ENCODE measurements at places on chromosomes 3 and 15. TPM values are rescaled to one million over a fixed set of nuclear protein-coding genes. Genes with fewer than 3 reads are reported as not detected.

DNA sequence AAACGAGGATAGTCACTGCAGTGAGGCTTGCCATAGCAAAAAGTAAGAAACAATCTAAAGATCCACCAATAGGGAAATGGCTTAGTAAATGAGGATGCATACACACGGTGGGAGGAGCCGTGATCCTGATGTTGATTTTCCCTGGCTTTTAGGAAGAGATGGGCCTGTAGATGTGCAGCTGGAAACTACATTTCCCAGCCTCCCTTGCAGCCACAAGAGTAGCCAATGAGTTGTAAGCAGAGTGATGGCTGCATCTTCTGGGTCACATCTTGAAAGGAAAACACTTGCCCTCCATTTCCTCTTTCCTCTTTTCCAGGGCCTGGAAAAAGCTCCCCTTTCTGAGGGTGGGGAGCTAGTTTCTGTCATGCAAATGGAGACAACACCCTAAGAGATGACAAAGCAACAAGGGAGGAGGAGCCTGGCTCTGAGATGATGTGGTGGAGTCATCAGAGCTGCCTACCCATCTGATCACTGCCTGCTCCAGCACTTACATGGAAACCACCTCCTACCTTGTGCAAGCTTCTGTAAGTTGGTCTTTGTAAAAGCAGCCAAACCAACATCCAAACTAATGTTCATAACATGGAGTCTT, 139.1 kb downstream of the TLE3 start:
- no peak overlapping the region for H3K4me3 ChIP-seq
- H3K36me3 ChIP-seq, result no peaks in the 10 kb centered on the region
- no peak for DNase-seq
- no peaks in the 10 kb centered on the region for H3K4me1 ChIP-seq

ZSCAN2 gene
- total RNA-seq, result 6.9 TPM

DNA sequence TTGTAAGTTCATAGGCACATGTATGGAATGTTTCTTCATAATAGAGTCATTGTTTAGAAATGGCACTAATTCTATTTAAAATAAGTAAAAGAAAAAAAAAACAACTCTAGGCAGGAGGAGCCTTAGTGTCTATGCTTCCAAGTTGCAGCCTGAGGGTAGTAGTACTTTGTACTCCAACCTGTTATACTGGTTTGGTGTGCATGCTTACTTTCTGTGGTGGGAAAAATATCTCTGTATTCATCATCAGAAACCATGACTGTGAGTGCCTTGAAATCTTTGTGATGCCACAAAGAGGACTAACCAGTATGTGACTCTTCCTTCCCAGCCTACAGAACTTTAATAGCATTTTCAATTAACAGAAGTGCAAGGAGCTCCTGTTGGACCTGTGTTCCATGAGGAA, 4.4 kb downstream of the NAALADL2 start:
- H3K27me3 ChIP-seq, result no peaks in the 10 kb centered on the region
- no peak overlapping the region for H3K27ac ChIP-seq
- no peaks in the 10 kb centered on the region for H3K36me3 ChIP-seq
- no peak overlapping the region for H3K4me3 ChIP-seq
- no peaks in the 10 kb centered on the region for H3K4me1 ChIP-seq

GRCh38 chr15:79562403-79562815, 130.3 kb downstream of the MINAR1 start:
- H3K36me3 ChIP-seq, result no peaks in the 10 kb centered on the region
- H3K4me1 ChIP-seq, result no peaks in the 10 kb centered on the region
- no peak overlapping the region for H3K4me3 ChIP-seq

NANOGP8 gene
- 0.59 TPM for total RNA-seq

SATB1 gene
- total RNA-seq, result 30.2 TPM

SEMA3F gene
- 44.7 TPM for total RNA-seq

GRCh38 chr15:43510200-43511011, 7.0 kb upstream of the MAP1A start:
- no peaks in the 10 kb centered on the region for H3K27me3 ChIP-seq
- peak overlapping the region; percentile 70 for H3K4me3 ChIP-seq
- H3K27ac ChIP-seq, result peak overlapping the region; percentile 76
- no peaks in the 10 kb centered on the region for H3K36me3 ChIP-seq

- no peak overlapping the region for H3K4me3 ChIP-seq
- no peaks in the 10 kb centered on the region for H3K27me3 ChIP-seq
- H3K4me1 ChIP-seq, result peaks cover 18% of the 10 kb centered on the region
- DNase-seq, result no peak
- H3K36me3 ChIP-seq, result peaks cover 26% of the 10 kb centered on the region
- no peak overlapping the region for H3K27ac ChIP-seq
Measured at GRCh38 chr15:41567261-41567660, 8.2 kb downstream of the TYRO3 start.

DNA sequence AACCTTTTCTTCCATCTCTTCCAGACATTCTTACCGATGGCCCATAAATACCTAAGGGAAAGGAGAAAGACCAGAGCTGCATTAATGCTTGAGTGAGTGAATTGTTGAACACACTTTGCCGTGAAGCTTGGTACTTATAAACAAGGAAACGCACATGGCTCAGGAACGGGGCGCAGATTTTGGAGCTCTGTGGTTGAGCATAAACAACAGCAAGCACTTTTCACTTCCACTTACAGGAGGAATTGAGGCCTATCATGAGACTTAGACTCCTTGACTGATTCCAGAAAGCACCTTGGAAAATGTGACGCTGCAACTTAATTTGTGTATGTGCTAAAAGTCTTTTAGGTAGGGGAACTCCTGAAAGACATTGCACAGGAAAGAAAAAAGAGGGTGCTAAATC, 197.5 kb upstream of the FEZF2 start:
- H3K4me3 ChIP-seq, result no peak overlapping the region
- no peak overlapping the region for H3K27ac ChIP-seq
- no peaks in the 10 kb centered on the region for H3K36me3 ChIP-seq
- no peaks in the 10 kb centered on the region for H3K27me3 ChIP-seq

DNA sequence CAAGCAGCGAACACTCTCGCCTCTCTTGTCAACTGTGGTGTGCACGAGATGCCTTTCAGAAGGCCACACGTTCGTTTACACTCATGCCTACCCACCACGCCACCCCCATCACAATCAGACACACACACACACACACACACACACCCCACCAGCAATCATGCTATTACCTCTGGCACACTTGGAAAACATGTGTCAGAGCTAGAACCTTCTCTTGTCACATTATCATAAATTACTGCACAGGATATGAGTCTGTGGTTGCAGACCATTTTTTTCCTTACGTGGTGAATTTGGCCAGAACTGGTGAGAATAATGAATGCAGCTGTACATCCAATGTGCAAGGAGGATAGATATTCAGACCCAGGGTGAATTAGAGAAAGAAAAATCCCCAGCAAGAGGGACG, 52.4 kb downstream of the TRIM69 start:
- H3K36me3 ChIP-seq, result no peaks in the 10 kb centered on the region
- H3K27me3 ChIP-seq, result no peaks in the 10 kb centered on the region
- no peak overlapping the region for H3K4me3 ChIP-seq
- no peaks in the 10 kb centered on the region for H3K4me1 ChIP-seq

Measured in lower lobe of right lung (tissue), 2 donors.